Activated CD8-positive, alpha-beta memory T cell treated with anti-CD3 and anti-CD28 coated beads, Interleukin-2, amount 10 ng/mL, durations not matched to agents 7 days and 5 days (primary cell): ENCODE measurements at places on chromosomes 2 and 18.

- no peak for DNase-seq
Observed at GRCh38 chr18:23257686-23258565, 122.6 kb downstream of the CABLES1 start.

- DNase-seq, result no peak
Observed at GRCh38 chr2:55490554-55490953, 29.0 kb upstream of the CFAP36 start.

GRCh38 chr2:48940606-48941005 lies 185.1 kb upstream of the LHCGR start:
- DNase-seq, result no peak

DNA sequence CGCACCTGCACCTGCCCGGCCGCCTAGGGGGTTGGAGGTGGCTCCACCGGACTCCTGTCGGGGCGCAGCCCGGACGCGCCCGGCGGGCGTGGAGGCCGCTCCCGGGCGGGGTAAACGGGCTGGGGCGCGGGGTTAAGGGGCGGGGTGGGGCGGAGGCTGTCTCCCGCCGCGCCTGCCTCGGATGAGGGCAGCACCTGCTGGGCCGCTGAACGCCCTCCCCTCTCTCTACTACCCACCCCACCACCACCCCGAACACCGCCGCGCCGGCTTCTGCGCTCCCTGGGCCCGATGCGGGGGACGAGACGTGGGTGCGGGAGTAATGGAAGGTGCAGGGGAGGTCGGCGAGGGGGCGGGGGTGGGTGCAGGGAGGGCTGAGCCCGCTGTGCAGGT lies 224.8 kb upstream of the ID2 start:
- peak; percentile 71 for DNase-seq

DNA sequence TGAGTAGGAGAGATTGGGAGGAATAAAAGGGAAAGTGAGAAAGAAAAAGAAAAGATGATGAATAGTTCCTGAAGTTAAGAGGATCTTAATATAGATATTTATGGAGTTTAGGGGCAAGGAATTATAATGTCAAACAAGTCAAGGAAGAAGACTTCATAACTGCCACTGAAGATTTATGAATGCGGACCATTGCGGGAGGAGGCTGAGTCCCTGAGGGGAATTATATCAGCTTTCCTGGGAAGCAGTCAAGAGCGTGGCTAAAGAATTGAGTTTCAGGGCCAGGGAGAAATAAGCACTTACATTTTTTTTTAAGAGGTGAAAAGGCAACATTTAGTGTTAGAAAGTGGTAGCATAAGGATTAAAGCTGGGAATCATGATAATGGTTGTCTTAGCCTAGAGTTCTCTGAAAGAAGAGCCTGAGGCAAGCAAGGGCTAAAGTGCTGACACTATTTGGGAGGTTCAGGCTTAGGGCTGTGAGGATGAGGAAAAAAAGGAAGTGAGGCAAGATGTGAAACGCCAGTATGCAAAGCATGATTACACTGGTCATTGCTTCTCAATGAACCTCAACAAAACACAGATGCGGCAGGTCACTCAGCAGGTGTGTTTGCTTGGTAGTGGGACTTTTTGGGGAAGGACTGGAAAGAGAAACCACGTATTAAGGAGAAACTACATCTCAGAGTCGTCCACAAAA lies 217.1 kb downstream of the SLC4A3 start:
- no peak for DNase-seq

GRCh38 chr2:55425431-55425831 lies 5.8 kb upstream of the CCDC88A start:
- no peak for DNase-seq

DNA sequence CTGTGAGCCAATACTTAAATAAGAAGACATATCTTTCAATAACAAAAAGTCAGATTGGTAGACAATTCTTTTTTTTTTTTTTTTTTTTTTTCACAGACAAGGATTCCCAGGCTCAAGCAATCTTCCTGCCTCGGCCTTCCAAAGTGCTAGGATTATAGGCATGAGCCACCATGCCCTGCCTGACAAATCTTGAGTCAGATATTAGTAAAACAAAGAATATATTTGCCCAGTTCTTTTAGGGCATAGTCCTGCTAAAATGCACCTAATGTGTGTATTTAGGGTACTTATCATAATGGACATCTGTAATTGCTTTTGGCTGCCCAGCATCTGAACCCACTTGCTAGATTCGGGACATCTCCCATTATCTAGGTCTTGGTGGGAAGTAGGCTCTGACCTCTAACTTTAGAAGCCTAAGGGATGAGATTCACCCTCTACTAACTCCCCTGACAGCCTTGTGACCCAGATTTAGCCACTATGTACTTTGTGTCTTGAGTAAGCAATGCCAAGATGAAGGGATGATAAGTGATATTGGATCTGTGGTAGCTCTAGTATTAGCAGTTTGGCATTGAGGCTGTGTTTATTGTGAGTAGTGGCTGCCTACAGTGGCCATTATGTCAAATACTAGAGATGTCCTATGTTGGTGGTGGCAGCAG lies 18.5 kb upstream of the PSME4 start:
- no peak for DNase-seq

- no peak for DNase-seq
Observed at GRCh38 chr2:178279142-178279541, 84.8 kb downstream of the OSBPL6 start.

DNA sequence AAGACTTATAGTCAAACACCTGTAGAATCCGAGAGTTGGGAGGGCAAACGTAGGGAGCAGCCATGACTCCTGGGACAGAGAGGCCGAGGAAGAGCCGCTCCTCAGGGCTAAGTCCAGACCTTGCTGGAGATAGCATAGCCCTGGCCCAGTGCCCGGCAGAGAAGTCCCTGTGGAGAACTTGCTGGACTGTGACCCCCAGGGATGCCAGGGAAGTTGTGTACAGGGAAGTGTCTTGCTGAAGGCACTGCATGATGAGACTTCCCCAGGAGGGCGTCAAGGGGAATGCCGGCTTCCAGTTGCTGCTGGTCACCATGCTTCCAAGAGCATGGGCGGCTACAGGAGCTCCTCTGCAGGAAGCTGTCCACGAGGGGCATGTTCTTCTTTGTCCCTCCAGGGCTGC lies 8.6 kb upstream of the CNDP1 start:
- no peak for DNase-seq

GRCh38 chr2:148981324-148981723 lies 57.2 kb upstream of the LYPD6B start:
- no peak for DNase-seq

- DNase-seq, result no peak
Observed at GRCh38 chr2:78418021-78418420, 607.5 kb upstream of the REG3G start.

DNA sequence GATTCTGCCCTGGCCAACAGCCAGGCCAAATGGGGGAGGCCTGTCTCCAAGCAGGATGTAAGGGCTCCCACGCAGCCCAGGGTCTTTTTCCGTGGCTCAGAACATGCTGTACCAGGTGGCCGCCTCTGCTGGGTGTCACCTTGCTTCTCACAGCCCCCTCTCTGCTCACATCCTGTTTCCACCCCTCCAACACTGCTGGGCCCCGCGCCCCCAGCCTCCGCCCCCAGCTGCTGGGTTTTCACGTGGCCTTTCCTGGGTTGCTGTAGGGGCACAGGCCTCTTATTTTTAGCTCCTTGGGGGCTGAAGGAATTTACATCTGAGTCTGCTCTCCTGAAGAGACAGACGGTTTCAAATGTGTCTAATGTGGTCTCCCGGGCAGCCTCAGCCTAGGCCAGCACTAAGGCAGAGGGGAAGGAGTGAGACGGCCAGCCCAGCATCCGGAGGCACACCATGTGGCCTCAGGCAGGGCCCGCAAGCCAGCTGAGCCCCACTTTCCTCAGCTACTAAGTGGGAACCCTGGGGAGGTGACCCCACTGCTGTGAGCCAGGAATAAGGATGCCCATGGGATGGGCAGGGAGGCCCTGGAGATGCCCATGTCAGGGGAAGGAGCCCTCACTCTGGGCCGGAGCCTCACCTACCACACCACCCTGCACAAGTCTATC lies 18.7 kb upstream of the DUSP2 start:
- peak; percentile 88 for DNase-seq

GRCh38 chr2:18991177-18992168 lies 366.9 kb downstream of the OSR1 start:
- no peak for DNase-seq

GRCh38 chr2:218895759-218896500 lies 15.3 kb downstream of the WNT10A start:
- DNase-seq, result no peak

DNA sequence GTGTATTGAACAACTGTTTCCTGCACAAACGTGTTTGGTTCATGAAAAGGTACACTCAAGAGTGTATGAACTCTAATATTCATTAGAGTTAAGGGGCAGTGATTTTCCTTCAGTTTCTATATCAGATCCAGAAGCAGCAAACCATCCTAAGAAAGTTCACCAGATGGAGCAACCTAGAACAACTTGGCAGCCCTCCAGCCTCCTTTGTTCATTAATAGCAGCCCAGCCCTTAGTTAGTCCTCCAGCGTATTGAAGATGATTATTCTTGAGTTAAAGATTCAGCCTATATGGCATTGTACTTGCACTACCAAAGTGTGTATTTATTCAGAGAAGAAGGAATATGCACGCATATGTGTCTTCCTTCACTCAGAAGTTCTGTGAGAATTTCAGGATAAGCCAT lies 365.5 kb downstream of the SETBP1 start:
- no peak for DNase-seq

DNA sequence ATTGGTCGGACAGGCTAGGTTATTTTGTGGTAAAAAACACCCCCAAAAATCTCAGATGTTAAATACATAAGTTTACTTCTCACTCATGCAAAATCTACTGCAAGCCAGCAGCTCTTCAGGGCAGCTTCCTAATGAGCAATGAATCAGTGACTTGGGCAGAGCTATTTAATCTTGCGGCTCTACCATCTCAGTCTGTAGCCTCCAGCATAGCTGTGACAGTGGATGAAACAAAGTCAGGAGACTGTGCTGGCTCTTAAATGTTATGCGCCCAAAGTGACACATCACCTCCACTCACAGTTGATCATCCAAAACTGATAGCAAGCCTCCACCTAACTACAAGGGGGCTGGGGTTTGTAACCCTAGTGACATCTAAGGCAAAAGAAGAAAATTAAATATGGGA lies 571.9 kb downstream of the METTL4 start:
- no peak for DNase-seq

- DNase-seq, result no peak
Observed at GRCh38 chr2:68877079-68877772, 6.0 kb upstream of the BMP10 start.

- DNase-seq, result no peak
Observed at GRCh38 chr2:88053296-88053695, 2.3 kb downstream of the KRCC1 start.

DNA sequence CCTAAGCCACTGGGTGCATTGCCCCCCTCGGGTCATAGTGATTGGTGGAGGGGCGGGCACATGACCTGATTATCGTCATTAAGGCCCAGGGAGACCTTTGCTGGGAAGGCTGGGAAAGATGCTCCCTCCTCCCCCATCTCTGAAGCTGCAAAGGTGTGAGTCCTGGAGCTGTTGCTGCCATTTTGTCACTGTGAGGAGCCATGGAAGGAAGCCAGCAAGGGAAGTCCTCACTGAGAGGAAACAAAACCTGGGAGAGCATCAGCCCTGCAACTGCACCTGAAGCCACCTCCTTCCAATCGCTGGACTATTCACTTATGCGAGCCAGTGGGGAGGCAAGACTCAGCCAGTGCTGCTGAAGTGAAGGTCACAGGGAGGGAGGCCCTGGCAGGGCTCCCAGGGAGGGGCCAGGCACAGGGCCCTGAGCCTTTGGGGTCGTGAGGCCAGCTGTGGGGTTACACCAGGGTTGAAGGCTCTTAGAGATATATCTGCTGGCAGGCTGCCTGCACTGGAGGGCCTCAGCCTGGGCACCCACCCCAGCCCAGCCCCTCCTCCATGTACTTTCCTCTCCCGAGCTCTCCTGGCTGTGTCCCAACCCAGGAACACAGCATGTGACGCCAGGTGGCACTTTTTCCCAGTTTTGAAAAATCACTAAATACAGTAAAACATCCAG lies 10.7 kb upstream of the FAHD2A start:
- no peak for DNase-seq

DNA sequence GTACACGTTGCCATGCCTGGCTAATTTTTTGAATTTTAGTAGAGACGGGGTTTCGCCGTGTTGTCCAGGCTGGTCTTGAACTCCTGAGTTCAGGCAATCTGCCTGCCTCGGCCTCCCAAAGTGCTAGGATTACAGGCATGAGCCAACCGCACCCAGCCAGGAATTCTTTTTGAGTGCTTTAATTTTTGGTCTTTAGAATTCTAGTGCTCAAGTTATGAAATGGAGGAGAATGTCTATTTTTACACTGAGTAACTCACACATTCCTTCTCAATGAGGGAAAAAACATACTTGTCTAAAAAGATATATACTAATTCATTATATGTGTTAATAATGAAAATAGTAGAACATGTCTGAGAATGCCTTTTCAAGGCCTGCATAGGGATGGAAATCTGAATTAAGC lies 8.5 kb downstream of the ZNF396 start:
- no peak for DNase-seq

- no peak for DNase-seq
Observed at GRCh38 chr2:160014227-160014626, 48.2 kb downstream of the PLA2R1 start.
